ENCODE measurements at places on chromosomes 2 and 18. TPM values are rescaled to one million over a fixed set of nuclear protein-coding genes. Genes with fewer than 3 reads are reported as not detected.

The IL36G gene
- total RNA-seq, result not detected

The TUBB8B gene
- not detected for total RNA-seq

The WDR43 gene
- total RNA-seq, result 122 TPM

The KCNJ13 gene
- total RNA-seq, result not detected

The MYCN gene
- not detected for total RNA-seq

The NETO1 gene
- total RNA-seq, result not detected

The ZEB2 gene
- 187 TPM for total RNA-seq

The SCTR gene
- total RNA-seq, result not detected

The CD226 gene
- 0.23 TPM for total RNA-seq
